ENCODE measurements at places on chromosomes 2 and 18. TPM values are rescaled to one million over a fixed set of nuclear protein-coding genes. Genes with fewer than 3 reads are reported as not detected.
A peak's percentile ranks its signal among the peaks of the same experiment; 100 is the strongest.

CNTNAP5 gene
- not detected for total RNA-seq

CNRIP1 gene
- 11.4 TPM for total RNA-seq

UGT1A3 gene
- not detected for total RNA-seq

SLC11A1 gene
- total RNA-seq = not detected

COBLL1 gene
- 9.8 TPM for total RNA-seq

DNA sequence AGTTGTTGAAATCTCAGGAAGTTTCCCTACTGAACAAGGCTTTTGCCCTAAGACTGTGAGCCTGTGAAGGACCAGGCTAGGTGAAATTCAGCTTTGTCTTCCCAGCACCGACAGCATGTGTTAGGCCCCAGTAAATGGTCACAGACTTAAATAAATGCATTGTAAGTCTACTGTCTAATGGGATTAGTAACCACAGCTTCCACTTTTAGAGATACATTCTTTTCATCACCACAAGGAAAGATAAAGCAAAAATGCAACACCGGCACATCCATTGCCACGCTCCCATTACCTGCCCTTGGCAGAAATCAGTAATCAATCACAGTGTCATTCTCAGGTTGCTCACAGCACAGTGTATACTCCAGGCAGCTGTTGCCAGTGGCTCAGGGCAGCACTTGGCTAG lies 59.3 kb downstream of the CRACDL start:
- DNase-seq = peak; percentile 16

GRCh38 chr18:56044239-56044638 lies 456.2 kb upstream of the TCF4 start:
- DNase-seq = no peak

- DNase-seq = no peak
These were observed 230.2 kb downstream of the GBX2 start for GRCh38 chr2:235937936-235938335.

DNA sequence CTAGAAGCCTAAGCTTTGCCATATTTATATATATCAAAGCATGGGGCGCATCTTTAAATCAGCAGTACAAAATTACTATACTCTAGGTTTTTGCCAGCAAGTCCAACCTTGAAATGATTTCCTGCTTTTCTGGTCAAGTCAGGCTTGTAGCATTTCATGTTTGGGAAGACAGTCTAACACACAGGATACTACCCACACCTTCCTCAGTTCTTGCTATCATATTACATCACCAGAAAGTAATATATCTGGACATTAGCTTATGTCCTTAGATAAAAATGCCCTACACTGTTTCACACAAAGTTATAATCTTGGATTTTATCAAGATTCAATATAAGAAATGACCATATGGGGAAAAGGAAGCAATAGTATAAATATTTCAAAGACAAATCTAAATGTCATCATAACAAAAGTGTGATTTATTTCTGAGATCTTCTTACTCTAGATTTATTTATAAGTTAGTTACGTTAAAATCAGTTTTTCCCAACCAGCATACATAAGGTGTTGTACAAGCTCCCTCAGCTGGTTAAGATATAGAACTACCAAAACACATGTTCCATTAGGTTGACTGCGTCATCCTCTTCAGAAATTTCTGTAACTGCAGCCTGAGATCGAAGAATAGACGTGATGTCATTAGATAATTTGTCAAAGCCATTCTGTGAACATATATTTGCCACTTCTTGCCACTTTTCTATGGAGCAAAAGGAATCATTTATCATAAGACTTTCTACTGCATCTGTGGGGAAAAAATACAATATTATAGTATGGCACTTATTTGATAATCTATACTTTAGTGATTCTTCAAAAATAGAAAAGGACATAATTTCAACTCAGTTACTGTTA lies 56.6 kb downstream of the CLHC1 start:
- peak; percentile 57 for DNase-seq

DNA sequence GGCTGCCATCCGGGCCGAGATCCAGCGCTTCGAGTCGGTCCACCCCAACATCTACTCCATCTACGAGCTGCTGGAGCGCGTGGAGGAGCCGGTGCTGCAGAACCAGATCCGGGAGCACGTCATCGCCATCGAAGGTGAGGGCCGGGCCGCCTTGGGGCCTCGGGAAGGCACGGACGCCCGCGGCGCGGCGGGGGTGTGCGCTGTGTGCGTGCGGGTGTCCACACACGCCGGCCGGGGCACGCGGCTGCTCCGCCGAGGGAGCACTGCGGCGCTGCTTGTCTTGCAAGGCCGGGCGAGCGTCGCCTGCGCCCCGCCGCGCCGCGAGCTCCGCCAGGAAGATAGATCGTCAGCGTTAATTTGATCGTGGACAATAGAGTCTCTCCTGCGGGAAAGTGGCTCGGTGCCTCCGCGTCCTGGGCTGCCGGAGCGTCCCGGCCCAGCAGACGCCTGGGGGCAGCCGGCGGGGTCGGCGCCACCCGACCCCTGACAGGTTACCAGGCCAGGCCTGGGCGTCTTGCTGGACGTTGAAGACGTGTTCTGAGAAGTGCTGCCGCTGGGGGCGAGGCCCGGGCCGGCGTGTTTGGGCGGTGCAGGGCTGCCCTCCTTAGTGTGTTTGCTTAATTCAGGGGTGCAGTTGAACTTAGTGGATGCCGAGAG lies 1.0 kb downstream of the AGAP1 start:
- no peak for DNase-seq

DNA sequence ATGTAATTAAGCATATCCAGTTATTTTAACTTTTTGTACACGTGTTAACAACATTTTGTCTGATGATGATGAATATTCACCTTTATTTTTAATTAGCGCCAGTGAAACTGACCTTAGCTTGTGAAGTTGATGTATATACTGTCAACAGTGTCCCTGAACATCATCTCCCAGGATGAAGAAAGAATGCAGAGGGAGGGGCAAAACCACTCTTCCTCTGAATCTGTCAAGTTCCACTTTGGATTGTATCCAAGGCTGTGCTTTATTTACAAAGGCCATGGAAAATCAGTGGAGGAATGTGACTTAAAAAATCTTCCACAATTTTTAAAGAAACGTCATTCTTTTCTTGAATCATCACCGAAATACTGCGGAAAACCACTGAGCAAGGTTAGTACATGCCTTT lies 4.5 kb upstream of the RMDN2 start:
- peak; percentile 82 for DNase-seq

DNA sequence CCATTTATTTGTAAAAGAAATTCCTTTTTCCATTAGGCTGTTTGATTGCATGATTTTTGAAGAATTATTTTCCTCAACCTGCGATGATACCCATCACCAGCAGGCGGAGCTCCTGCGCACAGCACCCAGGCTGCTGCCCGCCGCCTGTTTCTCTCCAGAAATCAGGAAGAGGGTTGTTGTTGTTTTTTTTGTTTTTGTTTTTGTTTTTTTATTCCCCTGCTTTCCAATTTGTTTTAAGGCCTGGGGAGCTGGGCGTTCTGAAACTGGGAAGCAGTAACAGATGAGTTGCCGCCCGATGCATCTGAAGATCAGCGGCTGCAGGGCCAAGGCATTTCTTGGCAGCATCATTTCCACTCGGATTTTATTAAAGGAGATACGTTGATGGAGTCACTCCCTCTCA lies 132.1 kb downstream of the MBP start:
- peak; percentile 6 for DNase-seq

DNA sequence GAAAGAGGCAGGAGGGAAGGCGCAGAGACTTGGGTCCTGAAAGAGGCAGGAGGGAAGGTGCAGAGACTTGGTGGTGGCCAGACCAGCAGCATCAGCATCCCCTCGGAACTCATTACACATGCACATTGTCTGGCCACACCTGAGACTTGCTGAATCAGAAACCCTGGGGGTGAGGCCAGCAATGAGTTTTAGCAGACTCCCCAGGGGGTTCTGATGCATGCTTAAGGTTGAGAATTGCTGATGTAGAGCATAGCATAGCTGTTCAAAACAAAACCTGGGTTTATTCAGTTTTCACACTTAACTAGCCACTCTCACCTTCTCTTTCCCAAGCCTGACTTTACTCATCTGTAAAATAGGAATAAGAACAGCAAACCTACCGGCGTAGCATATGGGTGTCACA lies 122.9 kb downstream of the MRO start:
- no peak for DNase-seq

DNA sequence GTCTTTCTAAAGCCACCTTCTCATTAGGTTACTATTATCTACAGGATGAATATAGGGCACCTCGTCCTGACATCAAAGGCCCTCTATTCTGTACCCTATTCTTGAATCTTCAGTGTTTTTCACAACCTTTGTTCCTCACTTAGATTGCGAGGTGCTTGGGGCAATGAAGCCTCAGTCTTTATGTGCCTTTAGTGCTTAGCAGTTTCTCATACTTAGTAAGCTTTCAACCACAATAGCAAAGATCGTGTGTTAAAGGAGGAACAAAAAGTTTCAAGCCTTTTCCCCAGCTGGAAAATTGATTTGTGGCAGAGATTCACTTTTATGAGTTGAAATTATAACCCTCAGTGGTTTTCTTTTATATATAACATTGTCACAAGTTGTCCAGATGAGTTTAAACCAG lies 226.9 kb downstream of the MYO3B start:
- no peak for DNase-seq

Data from A172 (cell line).